Activated effector memory CD4-positive, alpha-beta T cell treated with Interleukin-2 at 50 U/mL for 16 hours (primary cell): ENCODE measurements at places on chromosomes 4 and X.

- DNase-seq: no peak
These were observed 143.0 kb downstream of the STIM2 start for GRCh38 chr4:27003642-27004113.

DNA sequence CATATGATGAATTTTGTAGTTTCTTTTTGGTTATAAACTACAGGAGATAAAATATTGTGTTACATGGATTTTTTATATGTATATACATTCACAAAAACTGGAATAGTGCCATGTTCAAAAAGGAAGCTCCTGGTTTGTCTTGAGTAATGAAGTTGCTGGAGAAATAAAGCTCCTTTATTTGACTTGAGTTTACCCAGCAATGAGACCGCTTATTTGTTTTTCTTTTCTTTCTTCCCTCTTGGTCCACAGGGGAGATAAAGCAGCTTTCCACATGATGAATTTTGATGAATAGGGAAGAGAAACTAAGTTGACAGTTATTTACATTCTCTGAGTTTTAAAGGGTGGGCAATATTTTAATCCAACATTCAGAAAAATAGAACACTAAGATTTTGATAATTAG, 176.5 kb downstream of the GPM6A start:
- DNase-seq: no peak

GRCh38 chr4:149885896-149886295, 70.3 kb upstream of the IQCM start:
- no peak for DNase-seq

- no peak for DNase-seq
These were observed 329.4 kb downstream of the HNRNPD start for GRCh38 chr4:82044141-82044993.

DNA sequence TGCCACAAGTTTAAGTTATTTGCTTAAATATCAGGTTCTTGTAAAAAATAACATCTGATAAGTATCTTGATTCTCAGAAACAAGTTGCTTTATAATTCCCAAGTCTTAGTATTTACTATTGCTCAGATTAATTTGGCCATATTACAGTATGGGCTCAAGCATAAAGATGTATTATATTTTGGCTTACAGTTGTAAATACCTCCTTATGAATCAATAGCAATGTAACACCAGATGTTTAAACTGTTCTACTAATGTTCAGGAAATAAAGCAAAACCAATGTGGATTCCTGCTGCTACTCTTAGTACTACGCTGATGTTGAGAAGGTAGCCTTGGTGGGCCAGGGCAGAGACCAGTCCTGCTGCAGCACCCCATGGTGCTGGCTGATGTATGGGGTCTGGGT, 102.7 kb downstream of the MGST2 start:
- DNase-seq: no peak

- peak; percentile 6 for DNase-seq
These were observed 113.0 kb downstream of the DTHD1 start for GRCh38 chr4:36394352-36394903.

DNA sequence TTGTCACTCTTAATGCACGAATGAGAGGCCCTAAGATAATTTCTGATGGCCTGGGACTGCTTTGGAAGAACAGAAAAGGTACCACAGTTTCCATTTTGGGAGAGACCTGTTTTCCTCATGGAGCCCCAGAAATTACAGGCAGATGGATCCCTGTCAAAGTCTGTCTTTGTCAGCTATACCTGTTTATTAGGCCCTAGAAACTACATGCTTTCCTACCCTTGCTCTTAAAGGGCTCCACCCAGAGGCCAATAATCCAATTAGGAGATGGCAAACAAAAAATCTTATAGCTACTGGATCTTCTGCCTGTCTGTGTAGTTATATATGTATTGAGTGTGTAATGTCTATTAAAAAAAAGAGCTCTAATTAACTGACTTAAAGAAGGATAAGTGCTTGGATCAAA, 141.3 kb downstream of the NR3C2 start:
- no peak for DNase-seq

DNA sequence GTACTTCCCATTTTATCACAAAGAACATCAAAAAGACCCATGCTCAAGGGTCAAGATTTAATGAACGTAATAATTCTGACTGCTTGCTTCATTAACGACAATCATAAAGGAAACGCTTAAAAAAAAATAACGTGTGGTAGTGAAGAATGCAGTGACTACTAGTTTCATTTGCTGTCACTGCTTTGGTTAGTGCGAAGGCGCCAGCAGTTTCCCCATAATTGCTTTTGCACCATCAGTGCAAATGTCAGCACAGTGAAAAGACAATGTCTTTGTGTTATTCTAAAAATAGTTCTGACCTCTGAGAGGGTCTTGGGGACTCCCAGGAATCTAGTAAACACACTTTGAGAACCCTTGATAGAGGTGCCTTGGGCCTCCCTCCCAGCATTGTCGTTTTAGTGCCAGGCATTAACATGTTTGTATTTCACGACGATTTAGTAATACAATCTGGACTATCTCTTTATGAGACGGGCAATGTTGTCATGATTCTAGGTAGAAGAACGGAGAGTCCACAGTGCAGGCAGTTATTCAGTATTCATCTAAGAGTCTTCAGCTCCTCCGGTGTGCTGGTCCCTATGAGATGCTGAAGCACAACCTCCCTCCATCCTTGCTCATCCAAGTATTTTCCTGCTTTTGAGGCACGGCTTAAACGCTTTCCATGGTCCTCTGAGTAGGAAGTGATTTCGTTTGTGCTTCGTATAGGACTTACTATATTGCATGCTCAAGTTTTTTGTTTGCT, 71.0 kb downstream of the AFF1 start:
- no peak for DNase-seq
